ENCODE measurements at places on chromosomes 3 and 15. TPM values are rescaled to one million over a fixed set of nuclear protein-coding genes. Genes with fewer than 3 reads are reported as not detected.

NPAP1 gene
- total RNA-seq = not detected

SLC2A2 gene
- total RNA-seq = not detected

CHRM5 gene
- not detected for total RNA-seq

GPR15 gene
- 5.0 TPM for total RNA-seq

MORC1 gene
- total RNA-seq = not detected

TMCO5A gene
- total RNA-seq = not detected

HESX1 gene
- total RNA-seq = 0.65 TPM

CGGBP1 gene
- total RNA-seq = 83.5 TPM
